ENCODE measurements at places on chromosomes 11 and 22. TPM values are rescaled to one million over a fixed set of nuclear protein-coding genes. Genes with fewer than 3 reads are reported as not detected.

DNA sequence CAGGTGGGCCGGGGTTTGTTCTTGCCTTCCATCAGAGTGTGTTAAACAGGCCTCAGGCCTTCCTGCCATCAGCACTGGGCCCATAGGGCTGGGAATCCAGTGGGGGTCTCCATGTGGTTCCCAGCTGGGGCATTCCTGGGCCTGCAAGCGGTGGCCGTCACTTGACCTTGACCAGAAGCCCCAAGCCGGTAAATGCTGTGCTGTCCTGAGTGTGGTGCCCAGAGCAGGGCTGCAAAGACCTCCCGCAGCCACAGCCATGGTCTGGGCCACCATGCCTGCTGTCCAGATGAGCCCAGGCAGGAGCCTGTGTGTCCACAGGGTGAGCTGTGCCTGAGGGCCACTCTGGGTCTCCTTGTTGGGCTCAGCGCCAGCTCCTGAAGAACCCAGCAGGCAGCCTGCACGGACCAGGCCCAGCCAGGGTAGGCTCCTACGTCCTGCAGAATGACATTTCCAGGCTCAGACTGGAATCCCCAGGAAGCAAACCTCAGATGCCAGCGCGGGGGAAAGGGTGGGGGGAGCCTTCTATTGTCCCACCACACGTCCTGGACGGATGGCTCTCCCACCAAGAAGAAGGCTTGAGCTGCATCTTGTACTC lies 117.3 kb downstream of the KCNQ1OT1 start:
- no peak overlapping the region for H3K4me3 ChIP-seq
- H3K27me3 ChIP-seq = no peaks in the 10 kb centered on the region
- no peaks in the 10 kb centered on the region for H3K36me3 ChIP-seq
- no peak overlapping the region for H3K27ac ChIP-seq
- H3K4me1 ChIP-seq = no peaks in the 10 kb centered on the region

- no peaks in the 10 kb centered on the region for H3K36me3 ChIP-seq
- ATAC-seq = no peak
- H3K27ac ChIP-seq = no peak overlapping the region
- no peak overlapping the region for H3K4me3 ChIP-seq
Measured at GRCh38 chr11:69388210-69388609, 93.3 kb upstream of the LINC01488 start.

DNA sequence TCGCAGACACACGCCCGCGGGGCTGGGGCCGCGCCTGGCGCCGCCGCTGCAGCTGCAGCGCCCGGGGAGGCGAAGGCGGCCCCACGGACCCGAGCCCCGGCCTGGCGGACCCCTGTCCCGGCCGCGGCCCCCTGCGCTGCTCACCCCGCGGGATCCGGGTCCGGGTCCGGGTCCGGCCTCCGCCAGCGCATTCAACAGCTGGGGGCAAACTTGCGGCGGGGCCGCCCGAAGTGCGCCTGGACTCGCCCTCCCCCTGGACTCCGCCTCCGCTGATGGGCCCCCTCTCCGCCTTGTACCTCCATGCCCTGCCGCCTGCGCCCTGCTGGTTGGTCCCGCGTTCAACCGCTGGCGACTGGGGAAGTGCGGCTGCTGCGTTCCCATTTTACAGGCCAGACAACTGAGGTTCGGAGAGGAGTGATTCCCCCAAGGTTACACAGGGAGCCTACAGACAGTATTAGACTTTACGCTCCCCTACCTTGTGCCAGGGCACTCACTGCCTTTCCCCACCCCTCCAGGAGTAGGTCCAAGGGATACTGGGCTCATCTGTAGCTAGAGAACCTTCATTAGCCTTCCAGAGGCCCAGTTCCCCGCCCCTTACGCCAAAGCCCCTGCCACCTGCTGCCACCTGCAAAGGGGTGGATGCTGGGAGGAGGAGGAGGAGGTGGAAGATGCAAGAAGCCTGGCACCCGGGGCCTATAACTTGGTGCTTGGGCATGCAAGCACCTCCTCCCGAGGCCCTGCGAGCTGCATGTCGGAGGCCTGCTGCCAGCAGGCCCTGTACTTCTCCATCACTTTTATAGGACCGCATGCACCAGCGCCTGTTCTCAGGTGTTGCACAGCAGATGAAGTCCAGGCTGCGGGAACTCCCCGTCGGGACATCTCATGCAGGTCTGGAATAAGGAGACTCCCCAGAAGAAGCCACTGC lies 694 bp upstream of the ELFN2 start:
- no peaks in the 10 kb centered on the region for H3K36me3 ChIP-seq
- H3K27me3 ChIP-seq = peaks cover 100% of the 10 kb centered on the region
- peaks cover 3% of the 10 kb centered on the region for H3K4me1 ChIP-seq
- H3K27ac ChIP-seq = no peak overlapping the region

- H3K4me3 ChIP-seq = no peak overlapping the region
- peak overlapping the region; percentile 79 for H3K27ac ChIP-seq
Measured at GRCh38 chr11:12693094-12693478, 18.9 kb downstream of the TEAD1 start.

The LAYN gene
- 8.2 TPM for total RNA-seq

The CHST1 gene
- 2.4 TPM for total RNA-seq

Measured in gastroesophageal sphincter (tissue), 4 donors.